ENCODE measurements at places on chromosomes 13 and 19.

- DNase-seq = no peak
Observed at GRCh38 chr13:40139896-40140520, 484.5 kb downstream of the COG6 start.

- no peak for DNase-seq
Observed at GRCh38 chr19:11382898-11383705, 1.0 kb downstream of the EPOR start.

DNA sequence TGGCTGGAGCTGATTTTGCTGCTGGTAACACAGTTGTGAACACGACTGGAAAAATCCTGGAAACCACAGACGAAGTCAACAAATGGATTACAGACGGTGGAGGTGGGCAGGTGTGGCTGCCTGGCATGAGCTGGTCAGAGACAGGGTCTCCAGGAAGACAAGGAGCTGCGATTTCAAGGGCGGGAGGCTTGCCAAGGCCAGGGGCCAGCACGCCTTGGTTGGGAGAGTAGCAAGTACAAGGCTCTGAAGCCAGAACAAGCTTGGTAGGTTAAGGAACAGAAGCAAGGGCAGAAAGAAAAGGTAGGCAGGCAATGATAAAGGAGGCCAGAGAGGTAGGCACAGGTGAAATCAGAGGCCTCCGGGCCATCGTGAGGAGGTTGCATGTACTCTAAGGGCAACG is 50.7 kb upstream of the AMER2 start:
- DNase-seq = no peak

DNA sequence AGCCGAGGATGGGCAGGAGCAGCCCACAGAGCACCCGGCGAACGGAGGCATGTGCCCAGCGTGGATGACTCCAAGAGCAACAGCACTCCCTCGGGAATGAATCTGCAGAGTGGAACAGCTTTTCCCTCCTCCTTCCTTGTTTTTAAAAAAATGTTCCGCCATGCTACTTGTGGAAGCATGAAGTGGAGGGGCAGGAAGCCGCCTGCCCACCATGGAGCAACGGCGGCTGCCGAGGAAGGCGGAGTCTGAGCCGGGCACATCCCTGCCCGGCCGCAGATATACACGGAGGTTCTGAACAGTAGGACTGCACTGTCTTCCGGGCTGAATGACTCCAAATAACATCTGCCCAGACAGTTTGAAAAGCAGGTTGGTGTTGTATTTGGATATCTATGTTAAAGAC is 65.2 kb downstream of the SOX1 start:
- DNase-seq = no peak

GRCh38 chr13:39909634-39910033 is 254.2 kb downstream of the COG6 start:
- no peak for DNase-seq

- no peak for DNase-seq
Observed at GRCh38 chr19:34430738-34431625, 2.8 kb downstream of the UBA2 start.

DNA sequence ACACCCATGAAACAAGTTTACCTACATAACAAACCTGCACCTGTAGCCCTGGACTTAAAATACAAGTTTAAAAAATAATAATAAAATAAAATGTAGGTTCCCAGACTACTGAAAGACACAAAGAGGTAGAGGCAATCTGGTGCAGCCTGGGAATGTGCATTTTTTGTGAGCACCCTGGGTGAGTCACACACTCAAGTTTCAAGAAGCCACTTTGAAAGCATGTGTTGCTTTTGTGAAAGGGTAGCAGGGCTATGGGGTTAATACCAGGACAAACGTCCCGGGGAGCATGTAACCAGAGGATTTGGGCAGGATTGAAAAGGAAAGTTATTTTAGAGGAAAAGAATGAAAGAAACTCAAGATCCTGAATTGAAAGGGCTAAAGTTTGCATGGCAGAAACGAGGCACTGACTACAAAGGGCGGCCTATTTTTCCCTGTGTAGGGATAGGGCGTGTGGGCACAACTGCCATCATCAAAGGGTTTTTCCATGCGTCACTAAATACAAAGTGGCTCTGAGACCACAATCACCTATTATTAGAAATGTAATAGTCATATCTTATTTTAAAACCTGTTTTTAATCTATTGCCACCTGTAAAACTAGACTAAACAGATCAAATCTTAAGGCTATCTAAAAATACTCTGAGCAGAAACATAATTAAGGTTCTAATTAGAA is 314.9 kb downstream of the COG6 start:
- DNase-seq = no peak

DNA sequence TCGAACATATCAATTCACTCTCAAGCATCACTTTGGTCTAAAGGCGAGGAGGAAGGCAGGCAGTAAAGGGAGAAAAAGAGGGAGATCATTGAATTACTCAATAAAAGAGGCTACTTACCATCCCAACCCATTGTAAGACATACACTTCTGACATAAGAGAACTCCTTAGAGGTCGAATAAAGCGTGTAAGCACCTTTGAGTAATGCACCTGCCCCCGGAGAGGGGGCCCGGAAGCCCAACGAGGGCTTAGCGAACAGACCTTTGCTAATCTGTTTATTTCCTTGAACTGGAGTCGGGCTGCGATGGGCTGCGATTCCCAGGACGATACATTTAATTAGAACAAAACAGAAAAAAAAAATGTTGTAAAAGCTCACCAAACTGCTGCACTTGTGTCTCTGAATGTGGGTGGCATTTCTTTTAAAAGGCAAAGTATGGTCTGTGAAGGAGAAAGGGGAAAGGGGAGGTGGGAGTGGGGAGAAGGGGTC is 3.0 kb downstream of the ZC3H4 start:
- no peak for DNase-seq

- DNase-seq = no peak
Observed at GRCh38 chr19:338421-338820, 6.2 kb downstream of the MIER2 start.

DNA sequence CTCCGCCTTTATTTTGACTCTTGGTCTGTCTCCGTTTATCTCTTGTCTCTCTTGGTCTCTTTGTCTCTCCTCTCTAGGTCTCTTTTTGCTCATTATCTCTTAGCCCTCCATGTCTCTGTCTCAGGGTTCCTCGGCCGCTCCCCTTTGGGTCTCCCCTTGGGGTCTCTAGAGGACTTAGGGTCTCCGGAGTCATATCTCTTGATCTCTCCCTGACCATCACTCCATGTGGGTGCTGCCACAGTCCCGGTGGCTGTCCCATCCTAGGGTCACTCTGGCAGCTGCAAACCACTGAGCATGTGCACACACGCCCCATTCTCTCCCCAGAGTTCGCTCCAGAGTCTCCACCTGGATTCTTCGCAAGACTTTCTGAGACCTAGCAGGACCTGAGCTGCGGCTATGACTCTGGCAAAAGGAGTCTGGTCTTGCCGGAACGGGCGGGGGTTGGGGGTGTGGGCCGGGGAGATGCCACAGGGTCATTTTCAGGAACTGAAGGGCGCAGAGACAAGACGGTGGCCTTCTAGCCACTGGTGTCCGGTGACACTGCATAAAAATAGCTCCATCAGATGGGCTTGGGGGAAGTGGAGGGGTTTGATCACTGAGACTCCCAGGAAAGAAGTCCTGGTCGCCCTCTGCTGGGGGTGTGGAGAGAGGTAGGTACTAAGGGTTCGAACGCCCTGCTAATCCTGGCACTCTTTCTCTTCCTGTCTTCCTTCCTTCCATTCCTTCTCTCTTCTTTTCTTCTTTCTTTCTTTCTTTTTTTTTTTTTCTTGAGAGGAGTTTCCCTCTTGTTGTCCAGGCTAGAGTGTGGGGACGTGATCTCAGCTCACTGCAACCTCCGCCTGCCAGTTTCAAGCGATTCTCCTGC is 1.2 kb upstream of the KCNA7 start:
- DNase-seq = no peak

DNA sequence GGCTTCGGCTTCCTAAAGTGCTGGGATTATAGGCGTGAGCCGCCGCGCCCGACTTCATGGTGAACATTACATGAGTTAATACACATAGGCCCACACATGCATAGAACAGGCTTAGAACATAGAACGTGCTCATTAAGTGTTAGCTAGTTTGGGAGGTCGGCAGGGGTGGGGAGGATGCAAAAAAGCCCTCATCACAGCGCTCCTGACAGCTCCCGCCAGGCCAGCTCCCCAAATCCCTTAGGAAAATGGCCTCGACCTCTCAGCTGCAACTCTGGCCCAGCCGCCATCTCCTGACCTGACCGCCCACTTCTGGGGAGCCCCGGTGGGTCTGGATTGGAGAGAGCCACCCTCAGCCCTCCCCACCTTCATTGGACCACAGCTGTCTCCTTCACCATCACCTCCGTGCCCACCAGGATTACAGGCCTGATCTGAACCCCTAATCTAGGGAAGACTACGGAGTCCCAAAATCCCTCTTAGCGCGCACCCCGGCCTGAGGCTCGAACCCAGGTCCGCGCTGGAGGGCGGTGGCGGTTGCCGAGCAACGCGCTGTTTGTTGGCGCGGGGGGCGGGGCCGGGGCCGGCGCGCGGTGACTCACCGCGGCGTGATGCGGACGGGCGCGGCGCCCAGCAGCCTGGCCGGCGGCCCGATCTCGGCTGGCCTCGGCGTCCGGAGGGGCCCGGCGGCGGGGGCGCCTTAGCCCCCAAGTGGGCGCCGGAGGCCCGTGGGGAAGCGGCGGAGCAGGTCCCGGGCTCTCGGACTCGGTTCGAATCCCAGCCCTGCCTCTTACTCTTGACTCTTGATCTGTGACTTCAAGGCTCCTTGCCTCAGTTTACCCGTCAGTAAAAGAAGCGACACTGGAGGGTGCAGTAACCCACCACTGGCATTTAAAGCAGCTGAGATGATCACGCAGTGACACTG is 26.7 kb upstream of the NANOS3 start:
- peak; percentile 91 for DNase-seq

DNA sequence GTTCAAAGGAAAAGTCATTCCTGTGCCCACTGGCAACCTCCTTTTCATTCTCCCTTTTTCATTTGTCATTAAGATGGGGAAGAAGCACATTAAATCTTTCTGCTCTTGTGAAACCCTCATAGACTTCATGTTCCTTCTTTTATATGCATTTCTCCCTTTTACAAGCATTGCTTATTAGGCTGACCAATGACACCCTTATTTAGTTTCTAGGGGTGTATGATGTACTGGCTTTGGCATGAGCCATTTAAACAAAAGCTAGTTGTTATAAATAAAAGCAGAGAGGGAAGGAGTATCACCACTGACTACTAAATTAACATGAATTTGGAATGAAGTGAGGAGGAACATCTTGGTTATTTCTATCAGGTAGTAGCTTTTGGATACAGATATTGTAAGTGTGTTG is 68.2 kb upstream of the PCDH9 start:
- DNase-seq = no peak

- DNase-seq = no peak
Observed at GRCh38 chr13:81406022-81406421, 1065.1 kb upstream of the SPRY2 start.

GRCh38 chr13:46982856-46983582 is 86.2 kb upstream of the HTR2A start:
- no peak for DNase-seq

DNA sequence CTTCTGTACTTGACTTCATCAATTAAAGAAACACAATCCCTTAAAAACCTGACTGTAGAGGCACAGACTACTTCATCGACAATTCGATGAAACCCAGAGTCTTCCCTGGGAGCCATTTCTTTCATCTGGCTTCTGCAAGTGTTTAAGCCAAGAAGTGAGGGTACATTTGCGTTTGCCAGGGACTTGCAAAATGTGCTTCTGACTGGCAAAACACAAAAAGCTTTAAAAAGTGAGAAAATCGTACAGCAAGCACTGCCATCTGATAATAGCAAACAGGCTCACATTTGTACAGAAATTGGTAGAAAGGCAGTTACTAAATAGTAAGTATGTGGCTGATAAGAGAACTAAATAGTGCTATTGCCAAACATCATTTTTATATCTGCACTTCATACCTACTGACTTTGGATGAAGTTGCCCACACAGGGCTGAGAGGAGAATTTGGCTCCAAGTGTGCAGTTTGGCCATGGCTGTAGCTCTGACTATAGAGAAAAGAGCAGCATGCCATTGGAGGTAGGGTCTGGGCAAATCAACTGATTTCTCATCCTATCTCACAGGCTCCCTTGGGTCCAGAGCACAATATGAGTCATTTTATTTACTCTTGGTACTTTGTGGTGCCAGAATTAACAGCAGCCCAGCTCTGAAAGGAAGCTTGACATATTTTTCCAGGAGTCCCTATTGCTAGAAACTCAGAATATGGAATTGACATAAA is 358.1 kb downstream of the OXGR1 start:
- DNase-seq = no peak

DNA sequence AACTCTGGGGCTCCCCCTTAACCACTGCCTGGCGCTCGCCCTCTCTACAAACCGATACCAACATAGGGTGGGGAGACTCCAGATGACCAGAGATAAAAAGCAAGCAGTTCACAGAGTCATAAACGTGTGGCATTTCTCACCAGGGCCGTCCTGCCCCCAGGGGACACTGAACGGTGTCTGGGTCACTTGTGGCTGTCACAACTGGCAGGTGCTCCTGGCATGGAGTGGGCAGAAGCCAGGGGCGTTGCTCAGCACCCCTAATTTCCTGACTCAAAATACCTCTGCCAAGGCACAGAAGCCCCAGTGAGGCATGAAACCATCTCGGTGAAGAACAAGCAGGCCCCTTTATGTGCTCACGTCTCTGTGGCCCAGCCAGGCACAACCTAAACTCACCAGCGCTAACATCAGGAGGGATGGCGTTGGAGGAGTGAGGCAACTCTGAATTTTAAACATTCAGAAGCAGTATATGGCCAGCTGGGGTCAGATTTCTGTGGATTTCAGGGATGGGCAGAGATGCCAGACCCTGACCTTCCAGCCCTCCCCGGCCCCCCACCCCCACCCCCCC is 1.8 kb downstream of the PIP5K1C start:
- DNase-seq = no peak

- no peak for DNase-seq
Observed at GRCh38 chr19:33317517-33317916, 15.2 kb upstream of the CEBPA start.

- no peak for DNase-seq
Observed at GRCh38 chr19:14514215-14514863, 3.9 kb downstream of the DNAJB1 start.

DNA sequence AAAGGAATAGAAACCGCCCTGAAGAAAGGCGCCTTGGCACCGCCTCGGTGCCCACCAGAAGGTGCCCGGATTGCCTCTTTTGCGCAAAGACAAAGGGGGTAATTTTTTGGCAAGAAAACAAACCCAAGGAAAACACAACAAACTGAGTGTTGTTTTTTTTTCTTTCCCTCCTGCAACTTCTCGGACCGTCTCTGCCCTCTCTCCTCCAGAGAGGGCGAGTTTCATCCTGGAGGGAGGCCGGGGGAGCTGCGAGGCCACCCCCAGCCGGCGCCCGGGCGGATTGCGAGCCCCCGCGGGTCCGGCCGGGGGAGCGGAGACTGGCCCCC is 2.3 kb downstream of the ZNF536 start:
- DNase-seq = no peak
